ENCODE measurements at places on chromosomes 2 and 18.

DNA sequence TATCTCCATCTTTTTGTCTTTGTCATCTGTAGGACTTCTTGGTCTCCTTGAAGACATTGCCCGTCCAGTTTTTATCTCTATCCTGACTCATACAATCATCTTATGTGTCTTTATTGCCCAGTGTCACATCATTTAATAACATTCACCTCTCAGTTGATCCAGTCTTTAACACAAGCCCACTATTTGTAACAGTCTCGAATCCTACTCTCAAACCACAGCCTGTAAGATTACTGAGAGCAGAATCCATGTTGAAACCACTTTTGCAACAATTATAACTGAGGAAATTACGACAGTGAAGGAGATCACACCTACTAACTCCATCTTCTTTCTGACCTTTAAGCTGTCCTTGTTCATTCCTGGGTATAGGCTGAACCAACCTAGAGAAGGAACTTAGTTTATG lies 1206.0 kb upstream of the ZEB2 start:
- H3K36me3 ChIP-seq, result no peaks in the 10 kb centered on the region
- H3K27ac ChIP-seq, result no peak overlapping the region
- no peaks in the 10 kb centered on the region for H3K27me3 ChIP-seq
- no peak for DNase-seq
- H3K4me1 ChIP-seq, result no peaks in the 10 kb centered on the region

GRCh38 chr2:26461601-26462023 lies 16.3 kb downstream of the OTOF start:
- H3K27me3 ChIP-seq, result no peaks in the 10 kb centered on the region
- H3K4me3 ChIP-seq, result no peak overlapping the region
- no peaks in the 10 kb centered on the region for H3K36me3 ChIP-seq

DNA sequence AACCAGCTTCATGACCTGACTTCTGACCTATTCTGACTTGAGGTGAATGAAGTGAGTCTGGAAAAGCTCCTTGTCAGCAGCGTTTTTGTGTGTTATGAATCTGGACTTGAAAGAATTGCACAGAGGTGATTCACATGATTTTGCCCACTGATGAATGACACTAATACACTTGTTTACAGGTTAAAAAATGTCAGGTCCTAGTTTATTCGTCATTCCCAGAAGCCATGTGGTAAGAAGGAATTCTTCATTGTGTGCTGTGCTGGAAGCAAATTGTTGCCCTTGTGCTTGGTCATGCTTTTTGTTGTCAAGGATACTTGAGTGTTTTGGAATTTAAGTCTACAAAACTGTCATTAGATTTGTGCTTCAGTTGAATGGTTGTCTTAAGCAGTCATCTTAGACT lies 15.5 kb downstream of the SEC11C start:
- no peak for DNase-seq
- H3K4me3 ChIP-seq, result no peak overlapping the region
- peaks cover 8% of the 10 kb centered on the region for H3K4me1 ChIP-seq
- no peaks in the 10 kb centered on the region for H3K27me3 ChIP-seq
- H3K36me3 ChIP-seq, result peaks cover 35% of the 10 kb centered on the region
- no peak overlapping the region for H3K27ac ChIP-seq

DNA sequence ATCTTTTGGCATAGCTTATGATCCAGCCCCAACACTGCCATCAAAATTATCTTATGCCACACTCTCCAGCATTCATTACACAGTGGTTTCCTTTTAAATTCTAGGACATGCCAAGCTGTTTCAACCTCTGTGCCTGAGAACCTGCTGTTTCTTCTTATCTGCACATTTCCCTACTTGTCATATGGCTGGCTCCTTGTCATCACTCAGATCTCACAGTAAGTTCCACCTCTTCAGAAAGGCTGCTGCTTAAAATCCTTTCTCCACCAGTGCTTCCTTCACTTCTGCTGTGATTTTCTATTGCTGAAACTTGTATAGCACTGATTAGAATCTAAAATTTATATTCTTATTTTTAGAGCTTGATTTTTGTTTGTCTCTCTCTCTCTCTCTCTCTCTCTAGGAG lies 43.4 kb downstream of the MC4R start:
- H3K4me3 ChIP-seq, result no peak overlapping the region
- H3K36me3 ChIP-seq, result no peaks in the 10 kb centered on the region
- no peak overlapping the region for H3K27ac ChIP-seq
- H3K27me3 ChIP-seq, result no peaks in the 10 kb centered on the region
- H3K4me1 ChIP-seq, result no peaks in the 10 kb centered on the region

DNA sequence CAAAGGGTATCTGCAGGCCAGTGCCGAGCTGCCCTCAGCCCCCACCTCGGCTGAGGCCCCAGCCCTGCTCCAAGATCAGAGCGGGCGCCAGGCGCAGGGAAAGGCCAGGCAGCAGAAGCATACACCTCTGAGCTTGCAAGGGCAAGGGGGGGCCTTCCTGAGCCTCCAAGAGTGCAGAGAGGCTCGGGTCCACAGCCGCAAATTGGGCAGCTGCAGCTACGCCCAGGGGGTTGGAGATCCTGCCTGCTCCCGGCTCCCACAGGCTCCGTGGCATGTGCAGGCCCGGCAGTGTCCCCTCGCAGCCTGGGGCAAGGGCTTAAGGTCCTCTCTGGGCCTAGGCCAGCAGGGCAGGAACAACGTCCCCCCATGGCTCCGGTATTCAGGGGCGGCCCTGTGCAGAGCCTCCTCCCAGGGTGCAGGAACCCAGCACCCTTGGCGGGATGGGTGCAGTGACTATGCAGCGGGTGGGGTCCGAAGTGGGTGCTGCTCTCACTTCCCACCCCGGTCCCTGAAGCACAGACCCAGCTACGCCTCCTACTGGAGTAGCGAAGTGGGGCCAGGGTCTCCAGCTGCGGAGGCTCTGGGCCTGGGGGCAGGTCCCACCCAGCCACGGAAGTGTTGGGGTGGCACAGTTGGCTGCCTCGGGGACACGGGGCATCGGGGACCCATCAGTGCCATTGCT lies 120.2 kb upstream of the TMEFF2 start:
- no peak for DNase-seq
- no peaks in the 10 kb centered on the region for H3K27me3 ChIP-seq
- H3K36me3 ChIP-seq, result no peaks in the 10 kb centered on the region

GRCh38 chr18:3603421-3604234 lies 153.7 kb downstream of the TGIF1 start:
- H3K4me3 ChIP-seq, result peak overlapping the region; percentile 70
- peaks cover 58% of the 10 kb centered on the region for H3K4me1 ChIP-seq
- H3K36me3 ChIP-seq, result no peaks in the 10 kb centered on the region
- peak overlapping the region; percentile 67 for H3K27ac ChIP-seq
- H3K27me3 ChIP-seq, result no peaks in the 10 kb centered on the region

DNA sequence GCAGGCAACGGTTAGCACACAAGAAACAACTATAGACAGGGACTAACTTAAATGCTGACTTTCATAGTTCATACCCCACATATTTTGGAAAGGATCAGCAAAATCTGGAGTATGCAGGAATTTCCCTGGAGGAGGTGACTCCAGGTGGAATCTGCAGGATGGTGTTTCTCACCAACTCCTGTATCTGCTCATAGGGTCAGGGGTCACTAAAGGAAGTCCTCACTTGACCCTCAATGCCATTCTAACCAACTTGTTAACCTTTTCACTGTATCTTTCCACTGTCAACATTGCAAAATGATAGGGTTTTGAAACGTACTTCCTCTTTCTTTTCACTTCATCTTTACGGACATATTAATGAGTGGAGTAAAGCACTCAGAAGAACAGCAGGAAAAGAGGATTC lies 207.0 kb upstream of the CXCR4 start:
- no peak for DNase-seq
- peaks cover 70% of the 10 kb centered on the region for H3K4me1 ChIP-seq
- H3K4me3 ChIP-seq, result no peak overlapping the region
- H3K36me3 ChIP-seq, result no peaks in the 10 kb centered on the region

DNA sequence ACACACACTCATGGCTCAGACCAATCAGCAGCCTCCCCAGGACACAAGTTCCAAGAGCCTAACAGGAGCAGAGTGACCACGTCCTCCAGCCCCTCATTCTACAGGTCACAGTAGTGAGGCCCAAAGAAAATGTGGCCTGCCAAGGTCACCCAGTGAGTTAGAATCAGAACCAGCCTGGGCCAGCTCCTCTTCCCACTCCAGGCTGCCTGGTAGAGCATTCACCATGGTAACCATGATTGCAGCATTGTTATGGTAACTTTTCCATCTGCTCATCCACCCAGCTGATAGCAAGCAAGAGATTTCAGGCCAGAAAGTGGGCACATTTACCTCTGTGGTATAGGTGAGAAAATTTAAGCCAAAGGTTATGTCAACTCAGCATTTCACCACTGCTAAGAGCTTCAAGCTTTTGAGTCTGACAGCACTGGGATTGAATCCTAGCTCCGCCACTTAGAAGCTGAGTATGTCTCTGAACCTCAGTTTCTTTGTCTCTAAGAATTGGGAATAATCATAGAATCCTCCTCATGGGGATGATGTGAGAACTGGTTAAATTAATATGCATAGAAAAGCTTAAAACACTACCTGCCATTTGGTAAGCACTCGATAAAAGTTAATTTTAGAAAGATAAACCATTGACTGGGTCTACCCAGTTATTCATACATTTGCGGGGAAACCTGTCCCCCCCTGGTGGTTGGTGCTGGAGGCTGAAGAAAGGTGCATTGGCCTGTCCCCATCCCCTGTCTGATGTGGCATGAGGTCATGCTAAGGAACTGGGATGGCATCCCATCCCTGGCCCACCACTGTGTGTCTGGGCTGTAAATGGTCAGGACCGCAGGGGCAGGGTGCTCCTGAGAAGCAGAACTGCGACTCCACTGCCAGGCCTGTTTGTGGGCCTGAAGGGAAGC lies 181.5 kb downstream of the KLHL29 start:
- no peaks in the 10 kb centered on the region for H3K4me1 ChIP-seq
- H3K36me3 ChIP-seq, result no peaks in the 10 kb centered on the region
- no peak overlapping the region for H3K27ac ChIP-seq
- no peak overlapping the region for H3K4me3 ChIP-seq
- no peak for DNase-seq

DNA sequence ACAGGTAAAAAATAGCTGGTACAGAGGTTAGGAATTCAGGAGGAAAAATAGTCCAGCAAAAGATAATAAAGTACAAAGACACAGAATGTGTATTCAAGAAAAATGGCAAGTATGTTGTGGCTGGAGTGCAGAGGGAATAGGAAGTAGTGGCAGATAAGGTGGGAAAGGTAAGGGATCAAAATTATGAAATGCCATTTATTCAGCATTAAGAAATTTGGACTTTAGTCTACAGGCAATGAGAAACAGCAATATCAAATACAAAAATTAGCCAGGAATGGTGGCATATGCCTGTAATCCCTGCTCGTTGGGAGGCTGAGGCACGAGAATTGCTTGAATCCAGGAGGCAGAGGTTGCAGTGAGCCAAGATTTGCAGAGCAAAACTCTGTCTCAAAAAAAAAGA lies 10.3 kb downstream of the MMADHC start:
- no peak overlapping the region for H3K4me3 ChIP-seq
- DNase-seq, result no peak
- H3K36me3 ChIP-seq, result peaks cover 80% of the 10 kb centered on the region
- peaks cover 47% of the 10 kb centered on the region for H3K4me1 ChIP-seq

DNA sequence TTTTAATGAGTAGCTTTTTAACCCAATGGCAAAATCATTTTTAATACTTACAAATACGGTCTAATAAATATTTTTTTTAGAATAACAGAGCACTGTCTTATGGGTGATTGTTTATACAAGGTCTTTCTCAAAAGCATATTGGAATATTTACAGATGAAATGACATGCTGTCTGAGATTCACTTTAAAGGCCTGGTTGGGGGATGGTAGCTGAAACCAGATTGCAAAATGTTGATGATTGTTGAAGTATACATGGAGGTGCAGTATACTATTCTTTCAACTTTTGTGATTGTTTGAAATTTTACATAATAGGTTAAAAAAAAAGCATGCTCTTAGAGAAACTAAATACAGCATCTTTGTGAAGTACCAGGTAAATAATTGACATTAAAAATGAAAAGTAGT lies 111.2 kb downstream of the FMNL2 start:
- H3K36me3 ChIP-seq, result no peaks in the 10 kb centered on the region
- no peaks in the 10 kb centered on the region for H3K27me3 ChIP-seq
- no peak for DNase-seq
- no peaks in the 10 kb centered on the region for H3K4me1 ChIP-seq
- H3K27ac ChIP-seq, result no peak overlapping the region
- no peak overlapping the region for H3K4me3 ChIP-seq

DNA sequence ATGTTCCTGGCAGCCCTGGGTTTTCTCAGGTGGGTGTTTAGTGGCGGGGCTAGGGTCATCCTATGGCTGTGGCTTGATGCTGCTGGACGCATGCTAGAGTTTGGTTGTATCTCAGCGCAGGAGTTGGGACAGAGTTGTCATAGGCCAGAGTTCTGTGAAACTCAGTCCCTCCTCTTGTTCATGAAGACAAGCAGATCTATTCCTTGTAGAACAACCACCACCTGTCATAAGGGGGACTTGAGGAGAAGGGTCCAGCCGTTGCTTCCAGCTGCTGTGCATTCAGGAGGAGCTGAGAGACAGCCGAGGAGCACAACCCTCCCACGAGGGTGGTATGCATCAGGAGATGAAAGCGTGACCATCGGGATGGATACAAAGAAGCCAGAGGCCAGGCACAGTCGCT lies 26.4 kb downstream of the DCDC2C start:
- H3K4me3 ChIP-seq, result no peak overlapping the region
- H3K4me1 ChIP-seq, result no peaks in the 10 kb centered on the region
- no peaks in the 10 kb centered on the region for H3K36me3 ChIP-seq
- no peak for DNase-seq
- H3K27ac ChIP-seq, result no peak overlapping the region

- no peaks in the 10 kb centered on the region for H3K36me3 ChIP-seq
- no peaks in the 10 kb centered on the region for H3K4me1 ChIP-seq
- H3K27ac ChIP-seq, result no peak overlapping the region
- no peak for DNase-seq
Observed at GRCh38 chr2:177474998-177475397, 82.4 kb downstream of the AGPS start.

- no peak for DNase-seq
- H3K36me3 ChIP-seq, result no peaks in the 10 kb centered on the region
- H3K27ac ChIP-seq, result no peak overlapping the region
- H3K27me3 ChIP-seq, result no peaks in the 10 kb centered on the region
Observed at GRCh38 chr18:27847412-27847811, 329.5 kb downstream of the CDH2 start.

- no peak overlapping the region for H3K4me3 ChIP-seq
- no peak for DNase-seq
- no peak overlapping the region for H3K27ac ChIP-seq
- H3K36me3 ChIP-seq, result no peaks in the 10 kb centered on the region
- H3K27me3 ChIP-seq, result no peaks in the 10 kb centered on the region
Observed at GRCh38 chr2:186559848-186560247, 30.0 kb upstream of the ITGAV start.

GRCh38 chr2:109222825-109223471 lies 93.9 kb downstream of the SH3RF3 start:
- no peak overlapping the region for H3K27ac ChIP-seq
- no peak for DNase-seq
- H3K4me3 ChIP-seq, result no peak overlapping the region
- no peaks in the 10 kb centered on the region for H3K36me3 ChIP-seq
- peaks cover 5% of the 10 kb centered on the region for H3K27me3 ChIP-seq

DNA sequence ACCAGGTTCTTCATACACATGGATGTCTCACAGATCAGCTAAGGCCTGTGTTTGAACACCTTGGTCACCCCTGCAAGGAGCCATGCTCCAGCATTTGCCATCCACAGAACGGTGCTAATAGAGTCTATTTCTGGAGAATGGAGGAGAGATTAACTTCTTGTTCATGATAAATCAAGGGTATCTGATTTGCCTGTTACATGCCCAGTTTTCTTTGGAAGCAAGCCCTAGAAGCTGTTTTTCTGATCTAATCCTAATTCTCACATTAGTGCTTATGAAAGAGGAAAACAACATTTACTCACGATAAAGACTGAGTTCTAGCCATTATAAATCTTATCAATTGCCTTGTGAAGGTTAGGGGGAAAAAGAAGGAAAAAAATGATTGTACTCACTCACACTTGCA lies 119.6 kb upstream of the DTNA start:
- H3K4me1 ChIP-seq, result no peaks in the 10 kb centered on the region
- no peak for DNase-seq
- no peaks in the 10 kb centered on the region for H3K27me3 ChIP-seq
- no peak overlapping the region for H3K27ac ChIP-seq
- no peak overlapping the region for H3K4me3 ChIP-seq
